ENCODE measurements at places on chromosomes 5 and 9. TPM values are rescaled to one million over a fixed set of nuclear protein-coding genes. Genes with fewer than 3 reads are reported as not detected.

DNA sequence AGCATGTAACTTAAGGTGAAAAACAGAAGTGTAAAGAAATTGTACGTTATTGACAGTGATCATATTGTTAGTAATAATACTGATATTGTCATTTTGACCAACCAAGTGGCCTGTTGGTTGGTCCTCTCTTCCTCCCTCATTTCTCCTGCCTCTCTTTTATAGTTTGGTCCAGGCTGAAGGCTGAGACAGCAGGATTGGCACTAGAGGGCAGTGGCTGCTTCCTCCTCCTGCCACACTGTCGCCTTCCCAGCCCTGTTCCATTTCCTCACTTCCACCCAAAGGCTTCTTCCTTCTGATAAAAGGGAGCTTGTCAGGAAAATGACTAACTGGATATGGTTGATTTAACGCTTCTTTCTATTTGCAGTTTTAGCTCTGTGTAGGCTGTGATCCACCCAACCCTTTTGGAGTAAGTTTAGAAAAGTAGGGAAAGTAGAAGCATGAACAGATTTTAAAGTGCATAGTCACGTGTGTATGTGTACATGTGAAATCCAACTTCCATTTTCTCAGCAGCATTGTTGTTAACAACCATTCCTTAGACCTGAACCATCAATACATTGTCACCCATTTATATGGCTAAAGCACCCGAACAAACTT is 35.6 kb downstream of the PTCD2 start:
- DNase-seq = no peak

GRCh38 chr9:128899566-128900322 is 17.8 kb downstream of the LRRC8A start:
- DNase-seq = no peak

DNA sequence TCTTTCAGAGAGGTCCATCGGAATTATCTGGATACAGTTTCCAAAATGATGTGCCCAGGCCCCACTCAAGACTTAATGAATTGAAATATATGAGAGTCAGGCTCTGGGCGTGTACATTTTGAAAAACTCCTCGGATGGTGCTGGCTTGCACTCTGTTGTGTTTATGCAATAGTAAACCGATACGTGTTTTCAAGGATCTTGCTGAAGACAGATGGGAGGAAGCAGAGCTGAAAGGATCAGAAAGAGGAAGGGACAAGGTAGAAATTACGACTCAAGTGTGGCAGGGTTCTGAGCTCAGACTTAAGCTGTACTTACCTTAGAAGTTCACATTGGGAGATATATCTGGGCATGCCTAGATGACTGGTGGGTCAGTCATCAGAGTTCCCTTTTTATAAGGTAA is 13.7 kb upstream of the STOM start:
- no peak for DNase-seq

DNA sequence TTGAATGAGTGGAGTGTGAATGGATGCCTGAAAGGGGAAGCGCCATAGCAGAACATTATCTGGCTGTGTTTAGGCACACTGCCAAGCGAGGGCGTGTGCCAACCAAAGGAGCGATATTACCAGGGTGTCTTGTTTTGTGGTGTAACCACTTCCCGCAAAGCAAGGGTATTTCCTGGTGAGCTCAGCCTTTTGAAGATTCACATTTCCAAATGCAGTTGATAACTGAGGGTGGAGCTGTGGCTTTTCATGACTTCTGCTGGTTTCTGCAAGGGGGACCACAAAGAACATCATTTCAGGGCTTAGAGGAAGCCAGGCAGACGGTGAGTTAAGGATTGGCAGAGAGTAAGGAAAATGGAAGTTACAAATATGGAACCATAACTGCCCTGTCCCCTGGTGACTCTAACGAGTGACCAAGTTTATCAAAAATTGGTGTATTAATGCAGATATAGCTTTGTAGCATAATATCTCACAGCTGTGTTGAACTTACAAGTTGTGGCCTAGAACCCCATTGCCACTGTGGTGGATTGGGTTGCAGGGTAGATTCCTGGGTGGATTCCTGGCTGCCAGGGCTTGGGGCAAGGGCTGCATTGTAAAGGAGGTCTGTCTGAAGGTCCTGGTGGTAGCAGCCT is 71.4 kb downstream of the RALGPS1 start:
- DNase-seq = peak; percentile 68

DNA sequence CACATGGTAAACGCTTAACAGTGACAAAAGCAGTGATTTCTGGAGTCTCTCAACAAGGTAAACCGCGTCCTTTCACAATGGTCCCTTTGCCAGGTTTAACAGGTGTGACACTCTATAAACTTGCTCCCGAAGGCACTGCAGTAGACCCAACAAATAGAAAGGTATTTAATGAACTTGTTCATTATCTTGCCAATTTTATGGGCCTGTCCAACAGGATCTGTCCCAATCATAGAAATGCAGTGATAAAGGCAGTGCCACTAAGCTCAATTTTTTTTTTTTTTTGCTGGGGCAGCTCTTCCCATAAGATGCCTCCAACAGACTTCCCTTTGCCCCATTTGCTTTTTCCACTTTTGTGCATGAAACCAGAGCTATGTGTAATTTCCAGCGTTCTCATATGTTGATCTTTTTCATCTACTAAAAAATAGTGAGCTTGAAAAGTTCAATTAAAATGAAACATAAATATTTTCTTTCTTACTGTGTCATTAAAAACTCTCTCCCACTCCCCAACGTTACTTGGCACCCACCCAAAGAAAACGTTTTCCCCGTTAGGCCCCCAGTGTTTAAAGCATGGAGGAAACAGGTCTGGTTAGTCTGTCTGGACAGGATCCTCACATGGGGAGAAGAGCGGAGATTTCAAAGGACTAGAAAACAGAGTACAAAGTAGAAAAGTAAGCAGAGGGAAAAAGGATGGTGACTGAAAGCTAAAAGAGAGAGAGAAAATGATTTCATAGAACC is 80.9 kb upstream of the SPATA31D4 start:
- DNase-seq = no peak

GRCh38 chr9:98262056-98262455 is 6.6 kb upstream of the TBC1D2 start:
- DNase-seq = no peak

DNA sequence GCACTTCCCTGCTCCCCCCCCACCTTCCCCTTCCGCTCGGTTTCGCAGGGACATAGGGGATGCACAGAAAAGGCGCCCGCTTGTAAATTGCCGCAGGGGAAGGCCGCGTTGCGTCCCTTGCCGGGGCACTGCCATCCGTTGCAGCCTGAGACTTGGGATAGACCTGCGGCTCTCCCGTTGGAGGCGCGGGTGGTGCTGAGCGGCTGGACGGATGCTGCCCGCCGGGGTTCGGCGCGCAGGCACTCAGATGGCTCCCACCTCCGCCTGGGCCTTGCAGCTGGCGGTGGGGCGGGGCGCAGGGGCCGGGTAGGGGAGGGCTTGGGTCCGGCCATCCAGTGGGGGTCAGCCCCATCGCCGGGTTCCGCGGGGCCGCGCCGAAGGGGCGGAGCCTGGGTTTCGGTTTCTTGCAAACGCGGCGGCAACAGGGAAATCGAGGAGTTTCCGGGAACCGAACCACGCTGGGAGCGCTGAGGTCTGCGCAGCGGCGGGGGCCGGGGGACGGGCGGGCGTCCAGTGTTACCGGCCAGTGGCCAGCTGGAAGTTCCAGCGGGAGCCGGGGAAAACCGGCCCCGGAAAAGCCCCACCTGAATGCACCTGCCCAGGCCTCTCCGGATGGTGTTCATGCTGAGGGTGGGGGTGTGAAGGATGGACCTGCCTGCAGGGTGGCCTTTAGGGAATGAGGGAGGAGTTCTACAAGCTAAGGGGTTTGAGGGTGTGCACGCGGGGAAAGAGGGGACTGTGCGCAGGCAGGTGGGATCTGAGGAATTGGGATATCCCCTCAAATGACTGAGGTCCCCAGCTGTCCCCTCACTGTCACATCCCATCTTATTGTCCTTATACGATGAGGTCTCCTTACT is 6.3 kb upstream of the IRF1 start:
- peak; percentile 92 for DNase-seq

- no peak for DNase-seq
These were observed 135.4 kb upstream of the CKMT2 start for GRCh38 chr5:81097713-81098112.

GRCh38 chr5:161763571-161763970 is 78.0 kb downstream of the GABRA6 start:
- no peak for DNase-seq

GRCh38 chr5:14066326-14066725 is 76.8 kb upstream of the TRIO start:
- no peak for DNase-seq

- no peak for DNase-seq
These were observed 402.0 kb downstream of the MLLT3 start for GRCh38 chr9:20220286-20220685.

GRCh38 chr5:160506006-160507004 is 84.7 kb downstream of the PTTG1 start:
- DNase-seq = peak; percentile 73

DNA sequence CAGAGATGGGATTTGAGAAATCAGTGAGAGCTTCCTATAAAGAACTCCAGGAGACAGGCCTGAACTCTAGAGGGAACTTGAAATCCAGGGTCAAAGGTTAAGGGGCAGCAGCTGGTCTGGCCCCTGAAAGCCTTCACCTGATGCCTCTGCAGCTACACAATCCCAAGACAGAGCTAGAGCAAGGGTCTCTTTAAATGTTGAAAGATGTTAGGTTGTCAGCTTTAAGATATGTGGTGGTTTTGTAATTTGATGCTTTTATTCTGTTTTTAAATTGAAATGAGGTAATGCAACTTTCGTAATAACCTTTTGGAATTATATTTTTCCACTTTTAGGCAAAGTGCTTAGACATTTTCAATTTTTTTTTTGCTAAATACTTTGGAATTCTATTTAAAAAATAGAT is 2.4 kb downstream of the SOWAHA start:
- no peak for DNase-seq

- DNase-seq = no peak
These were observed 1133.1 kb upstream of the ACO1 start for GRCh38 chr9:31251386-31251785.

The GPR151 gene
- not detected for total RNA-seq

The TOMM5 gene
- 45.5 TPM for total RNA-seq

The CARD6 gene
- total RNA-seq = 8.0 TPM

The OR13C2 gene
- not detected for total RNA-seq

The KCNN2 gene
- 12.6 TPM for total RNA-seq
